ENCODE measurements at places on chromosomes 7 and 10.

DNA sequence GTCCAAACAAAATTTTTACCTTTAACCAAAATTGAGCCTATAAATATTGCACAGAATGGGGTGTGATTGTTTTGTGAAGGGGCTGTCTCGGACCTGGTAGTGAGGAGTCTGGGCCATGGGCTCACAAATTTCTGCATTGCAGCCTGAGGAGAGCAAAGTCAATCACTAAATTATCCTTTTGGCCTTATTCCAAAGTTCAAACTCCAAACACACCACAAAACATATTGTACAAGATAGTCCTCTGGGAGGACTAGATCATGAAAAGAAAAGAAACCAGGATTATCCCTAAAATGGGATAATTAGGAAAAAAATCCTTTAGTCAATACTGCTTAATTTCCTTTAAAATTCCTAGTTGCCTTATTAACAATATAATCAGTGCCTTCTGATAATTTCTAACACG, 115.5 kb downstream of the BUB3 start:
- DNase-seq: no peak

DNA sequence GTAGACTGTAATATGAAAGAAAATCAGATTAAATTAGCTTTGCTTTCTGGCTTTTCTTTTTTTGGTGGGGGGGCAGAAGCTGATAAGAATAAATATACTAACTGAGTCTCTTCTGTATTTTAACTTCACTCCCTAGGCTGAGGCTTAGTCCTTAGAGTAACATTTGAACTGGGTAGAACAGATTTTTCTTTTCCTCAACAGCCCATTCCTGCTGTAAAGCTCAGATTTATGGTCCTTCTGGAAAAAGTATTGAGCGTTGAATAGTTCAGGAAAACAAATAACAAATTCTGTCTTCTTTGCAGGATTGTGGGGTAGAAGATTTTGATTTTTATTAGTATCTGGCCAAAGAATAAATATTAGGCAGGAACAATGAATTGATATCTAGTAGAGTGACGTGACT, 17.9 kb downstream of the SGPL1 start:
- no peak for DNase-seq

DNA sequence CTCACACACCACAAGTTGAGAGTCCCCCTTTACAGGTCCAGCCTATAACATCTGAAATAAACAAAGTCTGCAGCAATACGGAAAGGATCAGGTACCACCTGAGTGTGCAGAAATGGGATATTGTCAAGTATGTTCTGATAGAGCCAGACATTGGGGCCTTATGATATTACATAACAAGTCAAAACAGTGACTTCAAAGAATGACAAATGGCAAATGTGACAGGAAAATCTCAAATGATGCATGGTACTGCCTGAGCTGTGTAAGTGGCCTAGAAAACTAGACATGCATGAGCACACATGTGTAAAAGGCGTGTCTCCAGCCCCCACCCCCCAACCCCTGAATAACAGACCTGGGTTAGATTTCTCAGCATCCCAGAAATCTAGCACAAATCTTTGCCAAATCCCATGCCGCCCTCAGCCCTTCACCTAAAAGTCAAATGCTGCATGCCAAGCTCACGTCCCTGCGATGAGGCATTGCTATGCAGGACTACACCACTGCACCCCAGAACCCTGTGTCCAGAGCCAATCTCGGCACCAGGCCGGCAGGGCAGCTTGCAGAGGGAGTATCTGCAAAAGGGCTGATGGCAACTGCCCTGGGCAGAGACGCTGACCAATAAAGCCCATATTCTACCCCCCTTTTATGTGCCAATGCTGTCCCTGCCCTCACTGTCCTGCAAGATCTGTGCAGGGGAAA, 58.8 kb downstream of the PRKAG2 start:
- DNase-seq: no peak

GRCh38 chr10:47400251-47400650, 16.2 kb upstream of the ZNF488 start:
- no peak for DNase-seq

GRCh38 chr7:82839063-82839462, 323.6 kb downstream of the PCLO start:
- DNase-seq: no peak

DNA sequence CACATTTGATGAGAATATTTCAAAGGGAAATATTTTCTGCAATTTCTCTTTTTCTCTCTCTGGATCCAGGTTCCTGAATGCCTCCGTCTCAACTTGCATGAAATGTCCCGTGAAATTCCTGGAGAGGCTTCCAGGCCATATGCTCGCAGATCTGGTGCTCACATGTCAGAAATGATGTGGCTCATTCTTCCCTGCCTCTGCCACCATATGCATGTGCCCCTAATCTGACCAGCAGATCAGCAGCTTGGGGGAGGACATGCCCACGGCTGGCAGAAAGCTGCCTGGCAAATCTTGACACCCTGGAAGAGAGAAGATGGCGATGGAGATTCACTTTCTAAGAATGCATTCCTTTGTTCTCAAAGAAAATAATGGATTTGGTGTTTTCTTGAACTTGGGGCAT, 490.7 kb downstream of the RPS24 start:
- DNase-seq: no peak

DNA sequence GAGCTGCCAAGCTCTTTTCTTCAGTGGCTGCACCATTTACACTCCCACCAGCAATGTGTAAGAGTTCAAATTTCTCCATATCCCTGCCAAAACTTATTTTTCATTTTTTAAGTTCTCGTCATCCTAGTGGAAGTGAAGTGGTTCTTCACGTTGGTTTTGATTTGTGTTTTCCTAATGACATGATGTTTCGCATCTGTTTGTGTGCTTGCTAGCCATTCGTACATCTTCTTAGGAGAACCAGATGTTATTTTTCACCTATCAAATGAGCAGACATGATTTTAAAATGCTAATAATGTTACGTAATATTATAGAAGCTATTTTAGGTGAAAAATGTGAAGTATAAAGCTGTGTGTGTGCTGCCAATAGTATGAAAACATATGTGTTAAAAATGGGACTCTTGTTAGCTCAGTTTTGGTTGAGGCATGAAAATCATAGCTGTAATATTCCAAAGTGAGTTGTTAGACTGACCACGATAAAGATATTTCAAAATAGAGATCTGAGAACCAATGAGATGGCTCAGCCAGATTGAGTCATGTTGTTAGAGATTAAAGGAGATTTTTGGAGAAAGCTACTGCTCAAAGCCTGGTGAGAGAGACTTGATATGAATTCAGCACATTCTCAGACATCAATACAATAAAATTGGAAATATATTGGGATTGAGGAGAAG, 25.9 kb upstream of the GALNT11 start:
- no peak for DNase-seq

DNA sequence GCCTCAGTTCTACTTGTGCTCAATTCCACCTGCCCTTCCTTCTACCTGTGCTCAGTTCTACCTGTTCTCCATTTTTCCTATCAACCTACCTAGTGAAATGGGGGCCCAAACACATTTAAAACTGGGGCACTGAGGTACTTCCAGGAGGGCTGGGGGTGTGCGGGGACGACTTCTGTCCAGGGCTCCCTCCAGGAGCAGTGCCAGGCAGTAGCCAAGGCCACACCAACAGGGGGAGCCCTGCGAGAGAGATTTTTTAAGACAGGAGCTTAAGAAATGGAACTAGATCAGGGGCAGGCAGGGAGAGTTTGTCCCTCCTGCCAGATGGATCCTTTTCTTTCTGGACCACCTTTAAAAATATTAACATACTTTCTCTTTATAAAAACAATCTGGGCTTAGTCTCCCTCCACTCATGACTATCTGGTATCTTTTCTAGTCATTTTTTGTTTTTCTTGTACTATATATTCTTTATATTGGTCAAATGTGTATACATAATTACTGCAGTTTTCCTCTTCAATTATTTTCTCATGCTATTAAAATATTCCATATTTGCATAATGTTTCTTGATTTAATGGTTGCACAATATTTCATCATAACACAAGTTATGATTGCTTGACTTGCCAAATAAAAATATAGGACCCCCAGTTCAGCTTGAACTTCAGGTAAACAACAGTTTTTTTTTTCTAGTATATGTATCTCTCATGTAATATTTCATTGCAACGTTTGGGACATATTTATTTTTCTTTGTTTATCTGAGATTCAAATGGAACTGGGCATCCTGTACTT, 47.3 kb upstream of the INSYN2A start:
- DNase-seq: no peak

DNA sequence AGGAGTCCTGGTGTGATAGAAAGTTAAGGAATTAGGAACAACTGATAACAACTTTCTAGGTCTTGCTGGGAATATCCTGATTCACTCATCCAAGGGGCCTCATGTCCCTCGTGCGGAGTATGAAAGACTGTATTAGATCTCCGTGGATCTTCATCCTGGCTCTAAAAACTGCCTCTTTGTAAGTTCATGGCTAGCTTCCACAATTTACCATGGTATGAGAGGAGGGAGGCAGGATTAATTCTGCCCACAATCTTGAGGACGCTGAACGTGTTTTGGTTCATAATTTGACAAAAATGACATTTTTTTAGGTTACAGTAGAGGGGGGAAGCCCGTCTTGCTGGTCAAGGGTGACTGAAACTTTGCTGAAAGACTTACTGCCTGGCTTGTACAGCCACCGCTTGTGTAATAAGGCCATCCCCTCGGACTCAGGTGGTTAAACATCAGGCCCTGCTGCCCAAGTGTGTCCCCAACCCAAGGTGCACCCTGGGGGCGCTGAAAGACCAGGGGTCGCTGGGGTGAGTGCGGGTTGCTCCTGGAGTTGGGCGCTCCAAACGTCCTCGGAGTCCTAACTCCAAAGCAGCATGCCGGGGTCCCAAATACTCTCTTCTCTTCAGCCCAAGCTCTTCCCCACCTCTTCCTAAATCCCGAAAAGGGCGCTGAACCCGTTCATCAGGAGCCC, 733 bp downstream of the HIBADH start:
- DNase-seq: no peak

DNA sequence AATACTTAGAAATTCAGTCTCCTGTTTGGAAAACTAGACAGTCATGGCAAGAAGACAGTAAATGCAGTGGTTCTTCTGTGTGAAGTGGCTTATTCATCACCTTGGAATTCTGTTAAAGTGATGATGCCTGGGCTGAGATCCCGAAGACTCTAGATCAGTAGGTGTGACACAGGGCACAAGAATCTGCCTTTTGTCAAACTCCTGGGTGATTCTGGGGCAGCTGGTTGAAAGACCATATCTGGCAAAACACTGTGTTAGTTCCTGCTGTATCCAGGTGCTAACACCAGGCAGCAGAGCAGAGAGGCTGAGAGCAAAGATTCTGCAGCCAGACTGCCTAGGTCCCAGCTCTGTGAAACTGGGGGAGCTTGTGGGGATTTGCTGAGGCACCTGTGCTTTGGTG, 26.5 kb downstream of the MRC1 start:
- no peak for DNase-seq

DNA sequence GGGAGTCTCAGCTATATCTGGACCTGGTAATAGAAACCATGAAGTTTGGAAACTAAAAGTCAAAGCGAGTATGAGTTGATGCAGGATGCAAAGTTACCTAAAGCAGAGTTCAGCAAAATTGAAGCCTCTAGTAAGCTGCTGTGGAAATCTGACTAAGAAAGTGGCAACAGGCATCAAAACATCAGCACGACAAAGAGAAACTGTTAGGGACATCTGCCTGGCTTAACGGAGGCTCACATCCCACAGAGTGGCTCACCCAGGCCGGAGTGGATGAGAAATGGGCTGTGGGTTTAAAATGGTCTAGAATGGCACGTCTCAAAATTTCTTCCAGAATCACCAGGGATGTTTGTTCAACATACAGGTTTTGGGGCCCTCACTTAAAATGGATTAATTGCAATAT, 164.1 kb upstream of the NPY start:
- no peak for DNase-seq

GRCh38 chr10:122780391-122780790, 65.3 kb downstream of the CUZD1 start:
- no peak for DNase-seq

- no peak for DNase-seq
These were observed 57.2 kb downstream of the CALML3 start for GRCh38 chr10:5581670-5582566.

DNA sequence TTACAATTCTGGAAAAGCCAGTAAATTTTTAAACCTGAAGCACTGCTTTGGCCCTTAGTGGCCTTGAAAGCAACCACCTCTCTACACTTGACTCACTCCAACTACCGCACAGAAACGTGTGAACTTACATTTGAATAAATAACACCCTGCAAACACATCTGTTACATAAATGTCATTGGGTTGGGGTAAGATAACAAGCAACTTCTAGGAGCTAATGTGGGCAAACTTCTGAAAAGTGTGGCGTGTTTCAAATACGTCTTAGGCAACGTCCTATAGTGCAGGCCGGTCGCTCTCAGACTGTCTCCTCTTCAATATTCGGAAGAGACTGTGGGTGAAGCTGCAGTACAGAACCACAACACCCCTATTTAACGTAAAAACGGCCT, 474 bp downstream of the ORC5 start:
- no peak for DNase-seq

- DNase-seq: no peak
These were observed 531.1 kb downstream of the SDK1 start for GRCh38 chr7:3832199-3832598.

- DNase-seq: no peak
These were observed 271.6 kb downstream of the RPS24 start for GRCh38 chr10:78305311-78305710.

DNA sequence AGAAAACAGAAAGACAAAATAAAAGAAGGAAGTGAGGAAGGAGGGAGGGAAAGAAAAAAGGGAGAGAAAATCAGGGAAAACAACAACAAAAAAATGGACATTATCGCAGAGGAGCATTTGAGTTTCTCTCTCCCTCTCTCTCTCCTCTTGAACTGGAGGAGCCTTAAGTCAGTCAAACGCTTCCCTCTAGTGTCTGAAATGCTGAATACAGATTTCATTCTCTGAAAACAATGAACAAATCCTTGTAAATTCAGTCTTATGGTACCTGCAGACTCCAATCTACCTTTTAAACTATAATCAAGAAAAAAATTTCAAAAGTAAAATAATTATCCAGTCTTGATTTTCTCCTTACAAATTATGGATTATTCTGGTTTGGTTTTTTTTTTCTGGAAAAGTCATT, 89.2 kb upstream of the PFKP start:
- DNase-seq: no peak

Data from NCI-H2081 treated with DMSO at 0.1 percent for 48 hours (cell line).